Ascending aorta (tissue), 2 donors: ENCODE measurements at places on chromosomes 12 and 14.

DNA sequence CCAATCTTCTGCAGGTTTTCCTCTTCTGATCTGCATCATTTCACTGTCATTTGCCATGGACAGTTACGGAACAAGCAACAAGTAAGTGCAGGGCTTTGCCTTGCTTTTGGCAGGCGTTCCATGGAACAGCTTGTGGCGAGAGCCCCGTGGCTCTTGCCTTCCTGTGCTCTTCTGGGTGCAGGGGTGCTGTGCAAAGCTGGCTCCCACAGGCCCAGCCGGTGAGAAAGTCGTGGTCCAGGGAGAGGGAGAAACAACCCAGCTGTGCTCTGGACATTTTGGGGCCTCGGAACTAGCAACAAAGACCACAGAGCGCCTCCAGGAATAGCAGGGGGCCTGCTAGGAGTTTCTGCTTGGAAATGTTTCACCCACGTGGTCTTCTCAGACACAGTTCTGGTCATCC is 164.7 kb downstream of the ADGRD1 start:
- no peak for DNase-seq

DNA sequence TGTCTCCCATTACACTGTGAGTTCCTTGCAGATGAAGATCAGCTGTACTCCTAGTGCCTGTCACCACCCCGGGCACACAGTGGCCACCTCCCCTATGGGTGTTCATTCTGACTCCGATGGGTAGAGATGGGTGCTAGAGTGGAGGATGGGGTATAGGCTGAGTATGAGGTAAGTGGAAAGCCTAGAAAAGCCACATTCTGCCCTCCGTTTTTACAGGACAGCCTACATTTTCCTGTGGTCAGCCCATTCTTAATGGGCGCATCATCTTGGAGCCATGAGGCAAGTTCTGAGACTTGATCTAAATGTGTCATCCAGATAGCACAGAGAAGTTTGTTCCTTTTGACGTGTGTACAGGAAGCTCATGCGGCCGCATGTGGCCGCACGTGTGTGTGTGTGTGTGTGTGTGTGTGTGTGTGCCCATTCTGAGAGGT is 166.7 kb upstream of the HIF1A start:
- no peak for DNase-seq

- peak; percentile 100 for DNase-seq
Observed at GRCh38 chr12:57846577-57847319, at the start of gene CTDSP2. Gene CTDSP2, minus strand, starts transcription at chr12:57846729. Its CDS starts 294 bp downstream, at chr12:57846435.

DNA sequence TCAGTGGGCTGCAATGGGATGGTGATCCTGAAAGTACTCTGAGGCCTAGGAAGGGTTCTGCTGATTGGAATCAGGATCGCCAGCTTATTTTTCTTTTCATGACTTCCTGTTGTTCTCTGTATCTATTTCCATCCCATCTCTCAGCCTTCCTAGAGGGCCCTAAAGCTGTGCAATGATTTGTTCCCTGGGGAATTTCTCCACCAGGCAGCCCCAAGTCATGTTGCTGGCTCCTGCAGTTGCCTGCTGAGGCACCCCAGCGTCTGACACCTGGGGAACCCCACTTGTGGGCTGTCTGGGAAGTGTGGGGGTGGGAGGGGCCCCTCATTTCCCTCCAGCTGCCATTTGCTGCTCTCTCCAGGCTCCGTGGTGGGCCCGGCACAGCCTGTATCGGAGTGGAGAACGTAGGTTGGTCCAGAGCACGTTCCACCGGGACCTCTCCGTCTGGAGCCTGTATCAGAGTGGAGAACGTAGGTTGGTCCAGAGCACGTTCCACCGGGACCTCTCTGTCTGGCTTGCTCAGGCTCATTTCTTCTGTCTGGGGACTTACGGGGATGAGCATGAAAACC is 138.3 kb downstream of the TSPAN9 start:
- no peak for DNase-seq

DNA sequence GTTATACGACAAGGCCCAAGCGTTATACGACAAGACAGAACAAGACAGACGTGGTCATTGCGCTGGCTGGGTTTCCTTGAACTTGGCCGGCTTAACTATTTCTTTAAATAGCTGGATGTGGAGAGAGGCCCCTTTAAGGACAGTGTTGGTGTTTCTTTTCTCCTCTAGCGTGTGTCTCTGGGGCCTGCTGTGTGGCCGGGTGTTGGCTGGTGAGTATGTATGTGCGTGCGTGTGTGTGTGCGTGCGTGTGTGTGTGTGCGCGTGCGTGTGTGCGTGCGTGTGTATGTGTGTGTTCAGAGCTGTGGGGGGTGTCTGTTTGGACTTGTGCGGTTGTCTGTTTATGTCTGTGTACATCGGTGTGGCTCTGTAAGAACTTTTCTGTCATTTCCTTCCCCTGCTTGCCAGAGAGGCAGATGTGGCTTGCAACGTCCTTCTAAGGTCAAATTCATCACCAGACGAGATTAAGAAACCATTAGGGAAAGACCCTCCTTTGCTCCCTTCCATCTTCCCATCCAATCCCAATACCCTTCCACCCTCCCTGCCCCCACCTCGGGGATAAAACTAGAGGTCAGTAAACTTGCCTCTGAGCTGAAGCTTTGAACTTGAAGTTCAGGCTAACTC is 78.6 kb upstream of the TBX3 start:
- DNase-seq = no peak

DNA sequence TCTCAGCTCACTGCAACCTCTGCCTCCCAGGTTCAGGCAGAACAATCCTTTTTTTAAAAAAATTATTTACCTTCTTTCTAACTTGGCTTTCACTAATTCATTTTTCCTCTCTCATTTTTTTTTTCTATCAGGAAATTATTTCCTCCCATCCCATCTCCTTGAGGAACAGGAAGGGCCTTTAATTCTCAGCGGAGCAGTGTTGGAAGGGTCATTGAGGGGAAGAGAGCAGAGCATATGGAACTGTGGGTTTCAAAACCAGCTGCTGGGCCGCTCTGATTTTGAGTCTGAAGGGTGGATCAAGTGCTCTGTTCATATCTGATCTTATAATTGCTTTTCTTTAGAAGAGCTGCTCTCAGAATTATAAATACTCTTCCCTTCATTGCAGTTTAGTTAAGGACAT is 29.0 kb downstream of the NUBPL start:
- no peak for DNase-seq

- no peak for DNase-seq
Observed at GRCh38 chr12:125687820-125688219, 622.6 kb downstream of the AACS start.

- DNase-seq = no peak
Observed at GRCh38 chr12:128531170-128531569, 264.2 kb downstream of the TMEM132C start.

- DNase-seq = no peak
Observed at GRCh38 chr12:118064608-118065007, 3.6 kb upstream of the WSB2 start.

DNA sequence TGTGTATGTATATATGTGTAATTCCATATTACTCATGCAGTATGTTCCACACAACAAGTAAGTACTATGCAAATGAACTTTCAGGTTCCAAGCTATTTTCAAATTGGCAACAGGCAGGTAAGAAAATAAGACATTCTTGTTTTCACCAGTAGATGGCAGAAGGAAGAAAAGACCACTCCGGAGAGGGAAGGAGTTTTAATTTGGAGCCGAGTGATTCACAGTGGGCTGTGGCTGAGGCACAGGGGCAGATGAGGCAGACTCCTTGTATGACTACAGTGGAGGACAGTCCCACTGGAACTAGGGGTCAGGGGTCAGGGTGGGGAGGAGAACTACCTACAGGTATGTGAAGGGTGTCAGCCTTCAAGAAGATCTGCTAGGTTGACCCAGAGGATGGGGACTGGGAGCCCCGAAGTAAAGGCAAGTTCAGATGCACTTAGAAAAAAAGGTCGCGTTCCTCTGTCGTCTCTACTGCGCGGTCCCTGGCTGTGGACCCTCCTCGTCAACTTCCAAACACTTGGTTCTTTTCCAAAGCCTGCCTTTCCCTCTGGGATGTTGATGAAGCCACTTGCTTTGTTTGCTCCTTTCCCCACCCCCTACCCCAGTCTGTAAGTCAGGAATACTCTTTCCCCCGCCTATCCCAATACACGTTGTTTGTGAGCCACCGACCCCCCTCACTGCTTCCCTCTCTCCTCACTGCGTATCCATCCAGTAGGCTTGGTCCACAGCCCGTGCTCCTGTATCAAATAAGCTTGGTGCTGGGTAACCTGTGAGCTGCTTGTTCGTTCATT is 24.1 kb downstream of the DDX47 start:
- DNase-seq = peak; percentile 16

- no peak for DNase-seq
Observed at GRCh38 chr12:57025196-57025595, 8.9 kb upstream of the TAC3 start.

DNA sequence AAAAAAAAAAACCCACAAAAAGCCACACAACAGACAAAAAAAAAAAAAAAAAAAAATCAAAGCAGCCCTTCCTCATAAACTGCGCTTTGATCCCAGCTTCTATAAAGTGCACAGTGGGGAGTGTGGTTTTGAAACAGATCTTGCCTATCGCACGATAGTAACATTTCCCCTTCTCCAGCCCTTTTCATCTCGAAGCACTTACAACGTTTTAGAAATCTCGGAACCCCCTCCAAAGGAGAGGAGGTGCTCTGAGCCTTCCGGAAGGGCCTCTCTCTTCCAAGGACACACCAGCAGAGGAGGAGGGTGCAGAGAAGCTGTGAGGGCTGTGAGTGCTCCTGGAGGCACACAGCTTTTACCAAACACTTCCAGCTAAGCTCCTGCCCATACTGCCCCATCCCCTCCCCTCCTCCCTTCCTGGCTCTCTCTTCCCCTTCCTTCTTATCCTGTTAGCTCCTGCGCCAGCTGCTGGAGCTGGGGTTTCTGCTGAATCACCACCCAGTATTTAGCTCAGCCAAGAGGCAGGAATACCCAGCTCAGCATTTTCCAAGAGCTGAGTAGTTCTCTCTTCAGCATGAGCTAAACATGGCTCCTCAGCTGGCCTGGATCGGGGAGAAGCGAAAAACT is 28.4 kb downstream of the SLC7A8 start:
- DNase-seq = peak; percentile 95

DNA sequence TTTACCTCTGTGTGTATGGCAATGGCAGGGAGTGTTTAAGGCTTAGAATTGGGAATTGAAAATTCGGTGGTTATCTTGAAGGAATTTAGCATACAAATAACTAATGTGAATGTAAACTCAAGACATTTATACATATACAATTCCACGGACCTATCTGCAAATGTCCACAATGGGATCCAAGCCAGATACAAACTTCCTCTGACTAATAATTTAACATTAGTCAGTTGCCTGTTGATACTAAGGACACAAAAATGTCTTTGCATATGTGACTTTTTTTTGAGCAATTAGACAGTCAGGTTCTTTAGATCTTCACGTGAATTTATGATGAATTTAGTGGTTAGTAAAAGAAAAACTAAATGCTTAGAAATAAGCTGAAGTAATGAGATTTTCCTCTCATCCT is 40.5 kb downstream of the ESR2 start:
- no peak for DNase-seq

- DNase-seq = peak; percentile 87
Observed at GRCh38 chr14:75989134-75989533, 3.6 kb downstream of the IFT43 start.
